ENCODE measurements at places on chromosomes 2 and 18.

- no peak for DNase-seq
These were observed 122.3 kb downstream of the MEMO1 start for GRCh38 chr2:31888550-31888949.

DNA sequence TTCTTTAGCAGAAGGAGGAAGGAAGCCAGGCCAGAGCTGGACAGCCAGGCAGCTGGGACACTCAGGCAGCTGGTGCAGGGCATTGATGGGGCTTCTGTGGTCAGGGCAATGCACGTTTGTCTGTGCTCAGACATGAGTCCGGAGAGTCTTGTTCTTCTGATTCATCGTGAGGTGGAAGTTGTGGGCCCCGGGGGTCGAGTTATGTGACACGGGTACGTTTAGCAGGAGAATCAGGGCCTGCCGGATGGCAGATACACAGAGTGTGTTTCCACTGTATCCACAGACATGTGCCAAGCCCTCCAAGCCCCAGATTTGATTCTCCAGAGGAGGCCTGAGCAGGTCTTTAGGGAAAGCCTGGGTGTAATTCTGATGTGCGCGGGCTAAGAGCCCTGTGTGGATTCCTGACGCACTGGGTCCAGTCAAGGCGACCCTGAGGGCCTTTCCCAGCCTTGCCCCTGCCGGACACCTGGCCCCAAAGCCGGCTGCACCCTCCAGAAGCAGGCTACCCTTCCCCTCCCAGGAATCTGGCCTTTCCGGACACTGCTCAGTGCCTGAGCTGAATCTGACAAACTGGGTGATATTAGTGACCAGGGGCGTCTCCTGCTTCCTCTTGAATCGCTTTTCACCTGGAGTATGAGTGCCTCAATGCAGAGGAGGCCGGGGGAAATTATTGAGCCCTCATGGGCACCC is 10.1 kb downstream of the ARHGEF4 start:
- DNase-seq, result no peak

- no peak for DNase-seq
These were observed 27.6 kb downstream of the FEZ2 start for GRCh38 chr2:36570416-36570815.

DNA sequence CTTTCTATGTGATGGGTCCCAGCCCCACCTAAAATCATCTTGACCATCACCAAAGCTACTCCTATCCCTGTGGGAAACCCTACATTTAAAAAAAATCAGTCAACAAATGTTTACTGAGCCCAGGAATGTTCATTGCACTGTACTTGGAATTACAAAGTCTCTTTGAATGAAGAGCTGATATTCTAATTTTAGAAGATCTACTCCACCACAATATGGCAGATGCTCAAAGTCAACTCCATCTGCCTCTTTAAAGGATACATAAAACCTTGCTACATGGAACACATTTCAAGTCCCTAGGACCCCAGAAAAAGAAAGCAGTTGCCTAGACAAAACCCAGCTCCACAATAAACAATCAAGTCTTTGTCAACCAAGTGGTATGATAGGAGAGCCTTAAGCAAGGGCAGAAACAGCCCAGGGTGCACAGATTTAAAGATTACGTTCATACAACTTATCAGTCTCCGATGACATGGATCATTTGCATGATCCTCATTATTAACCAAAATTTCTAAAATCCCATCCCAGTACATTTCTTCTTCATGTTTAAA is 234.3 kb upstream of the ACVR2A start:
- DNase-seq, result no peak

- DNase-seq, result no peak
These were observed 134.8 kb upstream of the NCK2 start for GRCh38 chr2:105609746-105610402.

Measured in globus pallidus (tissue), 1 donor.